ENCODE measurements at places on chromosomes 7 and 10.

DNA sequence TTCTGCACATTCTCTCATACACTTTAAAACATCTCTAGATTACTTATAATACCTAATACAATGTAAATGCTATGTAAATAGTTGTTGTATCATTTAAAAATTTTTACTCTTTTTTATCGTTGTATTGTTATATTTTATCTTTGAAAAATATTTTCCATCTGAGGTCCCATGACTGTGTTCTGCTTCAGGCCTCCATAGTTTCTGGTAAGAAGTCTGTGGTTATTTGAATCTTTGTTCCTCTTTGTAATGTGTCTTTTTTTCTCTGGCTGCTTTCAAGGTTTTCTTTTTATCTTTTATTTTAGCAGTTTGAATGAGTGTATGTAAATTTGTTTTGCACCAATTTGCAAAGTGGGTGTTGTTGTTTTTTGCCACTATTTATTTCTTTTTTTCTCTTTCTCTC, 263.1 kb downstream of the RPS24 start:
- no peak for DNase-seq

GRCh38 chr7:120994512-120995410, 6.2 kb downstream of the CPED1 start:
- DNase-seq: no peak

DNA sequence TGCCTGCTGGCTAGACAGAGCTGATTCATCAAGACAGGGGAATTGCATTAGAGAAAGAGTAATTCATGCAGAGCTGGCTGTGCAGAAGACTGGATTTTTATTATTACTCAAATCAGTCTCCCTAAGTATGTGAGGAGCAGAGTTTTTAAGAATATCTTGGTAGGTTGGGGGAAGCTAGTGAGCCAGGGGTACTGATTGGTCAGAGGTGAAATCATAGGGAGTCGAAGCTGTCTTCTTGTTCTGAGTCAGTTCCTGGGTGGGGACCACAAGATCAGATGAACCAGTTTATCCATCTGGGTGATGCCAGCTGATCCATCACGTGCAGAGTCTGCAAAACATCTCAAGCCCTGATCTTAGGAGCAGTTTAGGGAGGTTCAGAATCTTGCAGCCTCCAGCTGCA, 39.8 kb downstream of the FOXI2 start:
- no peak for DNase-seq

- DNase-seq: no peak
Observed at GRCh38 chr7:104135760-104136558, 71.9 kb downstream of the ORC5 start.

DNA sequence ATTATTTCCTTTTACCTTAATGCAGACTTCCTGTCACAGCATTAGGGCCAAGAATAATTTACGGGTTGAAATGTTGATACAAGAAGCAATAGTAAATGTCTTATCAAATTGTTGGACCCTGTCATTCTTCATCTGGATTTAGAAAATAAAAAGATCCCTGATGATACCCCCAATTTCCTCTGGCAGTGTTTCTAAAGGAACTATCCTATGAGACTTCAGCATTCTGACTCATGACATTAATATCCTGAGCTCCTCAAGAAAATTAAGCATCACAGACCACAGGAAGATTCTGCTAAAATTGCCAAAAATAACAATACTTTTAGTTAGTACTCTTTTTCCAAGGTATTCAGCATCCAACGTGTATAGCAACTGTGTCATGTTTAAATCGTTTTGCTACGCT, 490.5 kb upstream of the ANKRD30A start:
- DNase-seq: no peak

- DNase-seq: no peak
Observed at GRCh38 chr7:101518336-101518735, 110.8 kb downstream of the MYL10 start.

DNA sequence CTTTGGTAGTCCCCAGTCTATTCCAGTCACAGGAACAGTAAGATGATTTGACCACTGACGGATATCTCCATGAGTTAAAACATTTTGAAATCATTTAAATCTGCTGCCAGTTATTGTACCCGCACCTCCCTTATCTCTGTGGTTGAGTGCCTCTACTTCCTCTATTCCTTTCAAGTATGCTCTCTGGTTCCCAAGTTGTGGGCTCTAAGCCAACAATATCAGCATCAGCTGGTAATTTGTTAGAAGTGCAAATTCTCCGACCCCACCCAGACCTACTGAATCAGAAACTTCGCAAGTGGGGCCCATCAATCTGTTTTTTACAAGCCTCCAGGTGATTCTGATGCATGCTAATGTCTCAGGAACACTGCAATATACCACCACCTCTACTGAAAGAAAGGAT, 235.5 kb downstream of the CCSER2 start:
- no peak for DNase-seq

DNA sequence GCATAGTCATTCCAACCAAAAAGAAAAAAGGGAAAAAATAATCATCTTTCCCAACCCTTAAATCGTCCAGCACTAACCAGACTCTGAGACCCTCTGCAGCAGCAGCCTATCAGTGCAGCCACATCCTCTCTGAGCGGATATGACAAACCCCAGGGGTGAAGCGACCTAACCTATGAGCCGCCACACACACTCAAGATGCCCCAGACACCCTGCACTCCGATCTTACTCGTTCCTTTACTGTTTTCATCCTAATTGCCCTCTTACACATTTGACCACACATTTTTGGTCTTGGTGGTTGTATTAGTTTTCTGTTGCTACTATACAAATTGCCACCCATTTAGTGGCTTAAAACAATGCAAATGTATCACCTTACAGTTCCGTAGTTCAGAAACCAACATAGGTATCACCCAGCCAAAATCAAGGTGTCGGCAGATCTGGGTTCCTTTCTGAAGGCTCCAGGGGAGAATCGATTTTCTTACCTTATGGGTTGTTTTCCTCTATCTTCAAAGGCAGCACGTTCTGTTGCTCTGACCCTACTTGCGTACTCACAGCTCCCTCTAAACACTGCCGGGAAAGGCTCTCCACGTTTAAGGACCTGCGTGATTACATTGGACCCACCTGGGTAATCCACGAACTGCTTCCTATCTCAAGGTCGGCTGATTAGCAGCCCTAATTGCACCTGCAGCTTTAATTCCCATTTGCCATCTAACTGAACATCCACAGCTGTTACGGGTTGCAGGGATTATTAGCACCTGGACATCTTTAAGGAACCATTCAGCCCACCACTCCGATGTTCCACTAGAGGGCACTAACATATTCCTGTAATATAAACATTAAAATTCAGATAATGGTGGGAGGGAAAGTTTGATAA, 37.3 kb upstream of the PRSS1 start:
- DNase-seq: peak; percentile 8

DNA sequence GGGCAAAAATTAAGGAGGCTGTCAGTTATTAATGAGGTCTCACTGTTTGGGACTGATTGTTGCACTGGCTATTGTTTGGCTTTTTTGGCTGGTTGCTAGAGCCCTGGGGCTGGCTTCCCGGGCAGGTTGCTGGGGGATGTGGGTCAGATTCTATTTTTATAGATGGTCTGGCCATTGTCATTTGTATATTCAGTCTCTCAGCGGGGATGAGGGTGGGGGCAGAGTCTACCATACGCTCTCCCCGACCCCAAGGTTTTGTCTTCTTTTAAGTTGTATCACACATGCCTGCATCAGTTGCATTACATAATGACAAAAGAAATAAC, 84.3 kb upstream of the GRB10 start:
- DNase-seq: no peak

GRCh38 chr10:132705173-132705572, 80.8 kb downstream of the NKX6-2 start:
- DNase-seq: no peak

- peak; percentile 64 for DNase-seq
Observed at GRCh38 chr10:119199231-119199992, 8.0 kb upstream of the GRK5 start.

DNA sequence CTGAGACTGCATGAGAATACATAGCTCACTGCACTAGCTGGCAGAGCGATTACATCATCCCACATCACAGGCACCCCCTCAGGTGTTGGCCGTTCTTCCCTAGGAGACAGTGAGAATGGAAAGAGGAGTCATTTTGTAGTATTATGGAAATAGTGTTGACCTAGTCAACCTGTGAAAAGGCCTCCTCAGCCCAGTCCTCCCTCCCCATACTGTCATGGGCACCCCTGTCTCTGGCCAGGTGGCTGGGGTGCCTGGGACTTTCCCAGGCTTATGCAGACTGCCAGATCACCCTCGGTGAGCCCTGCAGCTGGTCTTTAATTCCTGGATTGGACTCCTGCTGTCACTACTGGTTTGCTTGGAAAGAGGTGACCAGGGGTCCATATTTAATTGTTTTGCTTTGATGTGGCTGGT, 4.0 kb downstream of the INPP5A start:
- DNase-seq: no peak

- DNase-seq: peak; percentile 66
Observed at GRCh38 chr10:90148116-90148855, 446.9 kb downstream of the KIF20B start.

DNA sequence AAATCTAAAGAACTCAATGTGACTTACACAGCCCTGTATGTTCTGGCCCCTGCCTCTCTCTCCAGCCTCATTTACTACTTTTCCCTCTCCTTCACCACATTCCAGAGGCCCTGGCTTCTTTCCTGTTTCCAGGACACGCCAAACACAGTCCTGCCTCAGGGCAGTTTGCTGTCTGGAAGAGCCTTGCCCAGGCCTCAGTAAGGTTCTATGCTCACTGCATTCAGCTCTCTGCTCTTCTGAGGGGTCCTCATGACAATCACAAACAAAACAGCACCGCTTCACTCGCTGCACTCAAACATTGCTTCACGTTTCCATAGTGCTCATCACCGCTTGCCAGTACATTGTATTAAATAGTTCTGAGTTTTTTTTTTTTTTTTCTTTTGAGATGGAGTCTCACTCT, 35.1 kb upstream of the GARS1 start:
- DNase-seq: no peak

DNA sequence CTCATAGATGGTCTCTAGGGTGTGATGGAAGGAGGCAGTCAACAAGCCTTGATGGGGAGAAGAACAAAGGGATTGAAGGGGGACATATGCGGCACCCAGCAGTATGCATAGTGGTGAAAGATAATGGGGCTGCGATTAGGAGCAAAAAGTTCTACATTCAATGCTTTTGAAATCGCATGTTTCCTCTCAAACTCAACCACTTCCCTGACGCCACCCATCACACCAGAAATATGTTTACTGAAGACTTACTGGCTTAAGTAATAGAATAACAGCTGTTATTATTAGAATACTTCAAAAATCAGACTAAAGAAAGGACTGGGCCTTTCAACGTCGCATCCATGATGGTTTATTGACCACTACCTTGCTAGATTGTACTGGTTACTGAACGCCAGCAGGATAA, 31.5 kb downstream of the MKRN1 start:
- DNase-seq: no peak

- no peak for DNase-seq
Observed at GRCh38 chr10:29859521-29860130, 199.8 kb downstream of the JCAD start.

DNA sequence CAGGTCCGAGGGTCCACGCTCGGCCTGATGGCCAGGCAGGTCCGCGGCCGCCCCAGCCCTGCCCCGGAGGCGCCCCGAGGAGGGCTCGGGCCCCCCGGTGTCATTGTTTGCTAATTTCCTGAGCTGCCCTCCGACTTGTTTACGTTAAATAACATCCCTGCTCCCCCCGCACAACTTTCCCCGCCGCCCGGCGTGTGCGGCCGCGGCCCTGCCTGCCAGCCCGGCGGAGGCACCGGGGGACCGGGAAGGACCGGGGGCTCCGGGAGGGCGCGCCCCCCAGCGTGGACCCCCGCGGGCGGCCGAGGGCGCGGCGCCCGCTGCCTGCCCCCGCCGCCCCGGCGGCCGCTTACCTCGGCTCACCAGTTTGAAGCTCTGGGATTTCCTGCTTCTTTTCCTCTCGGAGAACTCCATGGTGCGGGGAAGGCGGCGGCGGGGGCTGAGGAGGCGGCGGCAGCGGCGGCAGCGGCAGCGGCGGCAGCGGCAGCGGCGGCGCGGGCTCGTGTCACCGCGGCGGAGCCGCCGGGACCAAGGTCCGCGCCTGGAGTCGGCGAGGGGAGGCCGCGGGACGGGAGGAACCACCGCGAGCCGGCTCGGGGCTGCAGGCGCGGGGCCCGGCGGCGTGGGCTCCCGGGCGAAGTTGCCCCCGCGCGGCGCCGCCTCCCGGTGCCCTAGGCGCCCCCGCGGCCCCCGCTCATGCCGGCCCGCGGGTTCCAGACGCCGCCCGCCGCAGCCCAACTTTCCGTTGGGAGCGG, 515 bp downstream of the BEND7 start:
- DNase-seq: peak; percentile 22

- no peak for DNase-seq
Observed at GRCh38 chr7:107836237-107837144, 33.5 kb upstream of the SLC26A3 start.

DNA sequence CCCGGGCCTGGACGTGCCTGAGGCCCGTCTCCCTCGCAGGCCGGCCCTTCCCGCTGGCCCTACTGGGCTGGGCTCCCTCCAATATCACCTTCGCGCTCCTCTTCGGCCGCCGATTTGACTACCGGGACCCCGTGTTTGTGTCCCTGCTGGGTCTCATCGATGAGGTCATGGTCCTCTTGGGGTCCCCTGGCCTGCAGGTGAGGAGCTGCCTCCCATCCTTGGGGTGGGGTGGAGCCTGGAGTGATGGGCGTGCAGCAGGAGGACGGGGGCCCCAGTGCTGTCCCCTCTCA, 2.1 kb downstream of the CYP2W1 start:
- DNase-seq: no peak

All from RWPE1 (cell line).